Fibroblast of lung (primary cell): ENCODE measurements at places on chromosomes 13 and 19. TPM values are rescaled to one million over a fixed set of nuclear protein-coding genes. Genes with fewer than 3 reads are reported as not detected.

GRCh38 chr19:8396563-8397203, 6.5 kb downstream of the RAB11B start:
- DNase-seq: peak; percentile 53

Gene SHANK1
- 1.8 and 7.9 TPM in 2 replicates for total RNA-seq

DNA sequence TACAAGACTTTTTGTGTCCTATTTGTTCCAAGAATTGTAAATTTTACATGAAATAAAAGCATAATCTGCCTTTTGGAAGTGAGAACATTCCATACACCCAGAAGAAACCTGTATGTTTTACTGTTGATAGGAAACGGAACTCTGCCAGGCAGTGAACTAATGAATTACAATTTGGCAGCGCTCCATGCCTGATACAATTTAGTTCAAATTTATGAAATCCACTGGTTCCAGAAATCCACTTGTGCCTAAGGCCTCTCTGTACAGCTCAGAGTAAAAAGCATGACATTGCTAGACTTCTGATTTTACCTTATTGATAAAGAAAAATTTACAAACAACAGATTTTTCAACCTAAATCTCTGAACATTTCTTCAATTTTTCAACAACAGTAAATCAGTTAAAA, 78.1 kb downstream of the PCDH9 start:
- no peak for DNase-seq

GRCh38 chr13:103273825-103274224, 207.6 kb upstream of the SLC10A2 start:
- peak; percentile 18 for DNase-seq

Gene HSD11B1L
- 11.0 and 13.0 TPM in 2 replicates for total RNA-seq

Gene ZNF578
- 5.1 and 9.6 TPM in 2 replicates for total RNA-seq

DNA sequence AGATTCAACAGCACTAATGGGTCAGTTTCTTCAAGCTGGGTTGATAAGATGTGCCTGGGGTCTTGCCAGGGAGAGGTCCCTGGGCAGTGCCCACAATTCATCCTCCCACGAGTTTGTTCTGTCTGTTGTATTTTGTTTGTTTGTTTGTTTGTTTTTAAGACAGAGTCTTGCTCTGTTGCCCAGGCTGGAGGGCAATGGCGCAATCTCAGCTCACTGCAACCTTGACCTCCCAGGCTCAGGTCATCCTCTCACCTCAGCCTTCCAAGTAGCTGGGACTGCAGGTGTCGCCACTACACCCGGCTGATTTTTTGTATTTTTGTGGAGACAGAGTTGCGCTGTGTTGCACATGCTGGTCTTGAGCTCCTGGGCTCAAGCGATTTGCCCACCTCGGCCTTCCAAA, 120.1 kb downstream of the NUFIP1 start:
- DNase-seq: no peak

DNA sequence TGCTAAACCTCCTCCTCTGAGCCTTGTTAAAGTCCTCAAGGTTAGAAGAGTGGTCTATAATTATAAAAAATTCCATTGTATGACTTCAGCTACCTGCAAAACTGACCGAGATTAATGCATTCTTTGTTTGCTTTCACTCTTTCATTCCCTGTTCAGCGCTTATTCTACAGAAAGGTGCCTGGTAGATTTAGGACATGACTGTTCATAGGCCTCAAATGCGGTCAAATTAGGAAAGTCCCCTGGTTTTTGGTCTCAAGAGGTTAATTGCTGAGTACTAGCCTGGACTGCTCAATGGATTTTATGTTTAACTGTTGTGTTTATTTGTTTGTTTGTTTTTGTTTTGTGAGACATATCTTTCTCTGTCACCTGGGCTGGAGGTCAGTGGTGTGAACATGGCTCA, 35.4 kb downstream of the KL start:
- DNase-seq: no peak

DNA sequence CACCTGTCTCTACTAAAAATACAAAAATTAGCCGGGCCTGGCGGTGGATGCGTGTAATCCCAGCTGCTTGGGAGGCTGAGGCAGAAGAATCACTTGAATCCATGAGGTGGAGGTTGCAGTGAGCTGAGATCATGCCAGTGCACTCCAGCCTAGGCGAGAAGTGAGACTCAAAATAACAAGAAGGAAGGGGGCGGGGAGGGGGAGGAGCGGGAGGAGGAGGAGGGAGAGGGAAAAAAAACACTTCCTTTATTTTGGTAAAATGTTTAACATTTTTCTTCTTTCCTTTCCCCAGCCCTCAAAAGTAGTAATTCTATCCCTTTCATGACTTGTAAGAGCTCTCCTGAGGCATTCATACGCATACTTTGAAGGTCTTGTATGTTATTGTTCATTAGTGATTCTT, 44.3 kb downstream of the SPRY2 start:
- DNase-seq: no peak

Gene SLC6A16
- under 0.01 TPM in 2 replicates for total RNA-seq

DNA sequence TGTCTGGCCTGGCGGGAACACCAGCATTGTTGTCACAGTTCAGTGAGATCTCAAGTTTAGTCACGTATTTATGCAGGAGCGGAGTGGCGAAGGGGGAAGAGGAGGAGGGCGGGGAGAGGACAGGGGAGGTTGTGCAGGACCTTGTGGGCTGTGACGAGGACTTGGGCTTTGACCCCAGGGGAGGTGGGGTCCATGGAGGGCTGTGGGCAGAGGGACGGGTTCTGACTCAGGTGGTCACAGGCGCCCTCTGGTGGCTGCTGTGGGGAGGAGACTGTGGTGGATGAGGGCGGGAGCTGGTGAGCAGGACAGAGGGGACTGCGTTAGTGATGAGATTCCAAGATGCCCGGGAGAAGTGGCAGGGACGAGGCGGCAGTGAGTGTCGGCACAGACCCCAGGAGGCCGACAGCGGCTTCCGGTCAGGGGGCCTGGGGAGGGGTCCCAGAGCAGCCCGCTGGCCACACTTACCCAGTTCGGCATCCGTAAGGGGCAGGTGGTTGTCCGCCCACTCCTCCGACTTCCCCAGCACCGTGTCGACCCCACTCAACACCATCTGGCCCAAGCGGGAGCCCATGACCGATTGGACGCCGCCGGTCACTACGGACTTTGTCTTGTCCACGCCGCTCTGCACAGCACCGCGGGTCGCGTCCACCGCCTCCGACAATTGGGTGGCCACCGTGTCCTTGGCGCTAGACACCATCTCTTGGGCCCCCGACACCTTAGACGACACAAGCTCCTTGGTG, 15.7 kb downstream of the PLIN3 start:
- peak; percentile 51 for DNase-seq

DNA sequence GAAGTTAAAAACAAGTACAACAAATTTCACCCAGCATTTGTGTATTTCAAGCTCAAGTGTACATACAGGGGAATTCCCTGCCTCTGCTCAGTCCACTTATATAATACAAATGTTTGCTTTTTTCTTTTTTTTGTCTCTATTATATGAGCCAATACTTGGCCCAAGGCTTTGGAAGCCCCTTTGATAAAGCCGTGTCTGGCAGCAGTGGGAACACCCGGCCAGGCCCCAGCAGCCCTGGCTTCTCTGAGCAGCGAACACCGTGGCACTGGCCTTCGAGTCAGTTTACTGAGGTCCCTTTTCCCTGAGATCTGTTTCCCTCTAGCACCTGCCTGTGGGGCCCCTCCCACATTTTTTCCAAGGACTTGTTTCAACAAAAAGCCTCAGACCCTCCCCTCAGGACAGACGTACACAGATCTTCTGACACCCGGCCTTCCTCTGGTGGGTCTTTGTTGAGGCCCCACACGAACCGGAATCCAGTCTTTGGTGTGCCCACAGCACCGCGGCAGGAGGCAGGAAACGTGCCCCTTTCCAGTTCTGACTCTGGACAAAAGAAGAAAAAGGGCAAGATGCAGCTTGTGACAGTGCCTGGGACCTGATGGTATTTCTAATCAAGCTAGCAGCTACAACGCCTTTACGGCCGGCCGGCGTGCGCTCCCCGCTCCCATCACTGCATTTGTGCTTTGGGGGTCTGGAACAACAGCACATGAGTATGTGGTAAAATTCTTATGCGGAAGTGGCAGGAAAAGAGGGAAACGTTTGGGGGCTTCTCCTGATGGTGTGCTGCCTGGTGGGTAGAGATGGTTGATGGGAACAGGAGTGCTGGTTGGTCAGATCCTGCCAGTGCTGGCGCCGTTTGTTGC, 13.8 kb downstream of the SIPA1L3 start:
- DNase-seq: no peak

DNA sequence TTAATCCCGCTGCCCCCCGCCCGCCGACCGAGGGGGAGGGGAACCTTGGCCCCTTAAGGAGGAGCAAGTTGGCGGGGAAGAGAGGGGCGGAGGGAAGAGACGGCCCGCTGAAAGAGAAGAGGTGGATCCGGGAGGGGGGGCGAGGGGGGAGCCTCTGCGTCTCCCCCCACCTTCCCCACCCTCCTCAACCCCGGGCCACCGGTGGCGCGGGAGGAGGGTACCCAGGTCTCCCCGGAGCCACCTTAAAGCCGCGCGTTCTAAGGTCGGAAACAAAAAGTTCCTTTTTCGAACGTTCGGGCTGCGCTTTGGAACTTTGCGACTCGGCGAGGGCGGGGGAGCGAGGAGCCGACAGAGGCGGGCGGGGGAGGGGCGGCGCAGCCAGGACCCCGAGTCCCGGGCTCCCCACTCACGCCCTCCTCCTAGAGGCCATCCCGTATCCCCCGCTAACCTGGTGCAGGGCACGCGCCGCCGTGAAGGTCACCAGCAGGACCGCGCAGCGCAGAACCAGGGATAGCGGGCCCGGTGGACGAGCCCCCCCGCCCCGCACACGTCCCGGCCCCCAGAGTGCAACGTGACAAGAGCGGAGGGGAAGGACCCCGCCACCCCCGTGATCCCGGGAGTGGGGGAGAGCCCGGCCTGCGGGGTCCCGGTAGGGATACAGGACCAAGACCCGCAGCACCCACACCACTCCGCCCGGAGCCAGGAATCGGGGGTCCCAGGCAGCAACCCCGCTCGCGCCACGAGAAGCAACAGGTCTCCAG, 659 bp downstream of the ERF start:
- DNase-seq: peak; percentile 60

Gene FFAR1
- total RNA-seq: not detected in 2 replicates

GRCh38 chr19:7545904-7546303, 10.4 kb downstream of the PNPLA6 start:
- no peak for DNase-seq

DNA sequence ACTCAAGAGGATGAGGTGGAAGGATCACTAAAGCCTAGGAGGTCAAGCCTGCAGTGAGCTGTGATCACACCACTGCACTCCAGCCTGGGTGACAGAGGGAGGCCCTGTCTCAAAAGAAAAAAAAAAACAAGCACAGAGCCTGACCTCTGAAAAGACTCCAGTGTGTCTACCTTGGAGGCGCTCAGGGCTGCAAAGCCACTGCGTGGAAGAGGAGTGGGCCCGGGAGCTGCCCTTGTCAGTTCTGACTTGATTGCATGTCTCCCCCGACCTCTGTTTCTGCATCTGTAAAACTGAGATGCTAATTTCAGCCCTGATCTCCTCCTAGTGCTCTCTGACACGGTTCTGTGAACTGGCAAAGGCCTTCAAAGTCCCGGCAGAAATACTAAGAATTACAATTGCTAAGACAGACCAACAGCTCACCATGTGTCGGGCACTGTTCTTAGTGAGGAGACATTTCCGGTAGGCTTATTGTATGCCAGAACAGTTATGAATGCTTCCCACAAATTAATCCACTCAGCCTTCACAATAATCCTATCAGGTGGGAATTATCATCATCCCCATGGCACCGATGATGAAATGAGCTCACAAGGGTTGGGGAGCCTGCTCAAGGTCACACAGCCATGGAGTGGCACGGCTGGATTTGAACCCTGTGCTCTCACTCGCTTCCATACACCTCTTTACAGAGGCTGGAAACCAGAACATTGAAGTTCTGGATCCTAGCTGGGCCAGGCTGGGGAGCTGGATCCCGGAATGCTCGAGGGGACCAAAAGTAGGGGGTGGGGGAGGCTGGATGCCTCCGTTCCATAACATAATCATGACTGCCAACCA, 3.5 kb downstream of the AKT2 start:
- DNase-seq: no peak

DNA sequence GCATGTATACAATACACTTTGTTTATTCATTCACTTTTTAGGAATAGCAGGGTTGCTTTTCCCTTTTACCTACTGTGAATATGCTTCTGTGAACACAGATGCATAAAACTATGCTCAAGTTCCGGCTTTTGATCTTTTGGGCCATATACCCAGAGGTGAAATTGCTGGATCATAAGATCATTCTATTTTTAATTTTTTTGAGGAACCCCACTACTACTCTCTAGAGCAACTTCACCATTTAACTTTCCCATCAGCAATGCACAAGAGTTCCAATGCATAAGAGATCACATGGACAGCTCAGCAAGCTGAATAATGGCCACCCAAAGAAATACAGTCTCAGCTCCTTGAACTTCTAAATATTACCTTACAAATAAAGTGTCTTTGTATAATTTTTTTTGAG, 17.0 kb upstream of the SIGLEC10 start:
- DNase-seq: no peak
